Effector memory CD8-positive, alpha-beta T cell (primary cell): ENCODE measurements at places on chromosomes 2 and 18.

DNA sequence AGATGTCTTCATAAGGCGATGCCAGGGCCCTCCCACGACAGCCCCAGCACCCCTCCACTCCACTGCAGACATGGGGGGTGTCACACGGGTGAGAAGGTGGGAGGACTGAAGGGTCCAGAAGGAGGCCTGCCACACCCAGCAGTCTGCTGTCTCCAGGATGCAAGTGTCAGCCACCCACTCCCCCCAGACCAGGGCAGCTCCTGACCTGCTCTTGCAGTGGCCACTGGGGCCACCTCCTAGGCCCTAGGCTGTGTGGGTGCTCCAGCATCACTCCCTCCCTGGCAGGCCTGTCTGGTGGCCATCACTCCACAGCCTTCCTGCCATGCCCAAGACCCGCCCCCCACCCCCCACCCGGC, 171.0 kb downstream of the CELF4 start:
- no peak for DNase-seq

DNA sequence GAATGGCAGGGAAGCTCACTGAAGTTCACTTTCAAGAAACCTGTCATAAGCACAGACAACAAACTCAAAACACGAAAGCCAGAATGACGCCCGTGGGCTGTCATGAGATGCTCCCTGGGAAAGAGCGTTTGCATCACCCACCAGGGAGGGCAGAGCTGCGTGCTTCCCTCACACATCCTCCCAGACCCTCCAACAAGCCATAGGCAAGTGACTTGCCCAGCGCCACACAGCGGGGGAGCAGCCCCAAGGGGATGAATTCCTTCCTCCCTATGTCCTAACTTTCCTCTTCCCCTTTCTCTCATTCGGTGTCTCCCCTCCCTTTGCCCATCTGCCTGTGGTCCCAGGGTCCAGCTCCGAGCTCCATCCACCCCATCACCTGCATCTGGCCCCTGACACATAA, 10.7 kb downstream of the BIN1 start:
- no peak for DNase-seq

DNA sequence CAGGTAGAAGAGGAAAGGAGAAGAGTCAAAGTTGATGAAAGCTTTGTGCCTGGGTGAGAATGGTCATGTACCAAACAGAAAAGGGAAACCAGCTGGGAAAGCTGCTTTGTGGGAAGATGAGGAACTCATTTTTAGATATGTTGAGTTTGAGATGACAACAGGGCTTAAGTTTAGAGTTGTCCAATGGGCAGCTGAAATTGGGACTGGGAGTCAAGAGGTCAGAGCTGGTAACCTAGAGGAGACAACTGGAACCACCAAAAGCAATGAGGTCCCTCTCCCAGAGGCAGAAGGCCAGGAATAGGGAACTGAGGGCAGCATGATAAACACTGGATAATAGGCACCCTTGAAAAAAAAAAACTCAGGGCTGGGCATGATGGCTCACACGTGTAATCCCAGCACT, 48.8 kb downstream of the SLC4A1AP start:
- no peak for DNase-seq

DNA sequence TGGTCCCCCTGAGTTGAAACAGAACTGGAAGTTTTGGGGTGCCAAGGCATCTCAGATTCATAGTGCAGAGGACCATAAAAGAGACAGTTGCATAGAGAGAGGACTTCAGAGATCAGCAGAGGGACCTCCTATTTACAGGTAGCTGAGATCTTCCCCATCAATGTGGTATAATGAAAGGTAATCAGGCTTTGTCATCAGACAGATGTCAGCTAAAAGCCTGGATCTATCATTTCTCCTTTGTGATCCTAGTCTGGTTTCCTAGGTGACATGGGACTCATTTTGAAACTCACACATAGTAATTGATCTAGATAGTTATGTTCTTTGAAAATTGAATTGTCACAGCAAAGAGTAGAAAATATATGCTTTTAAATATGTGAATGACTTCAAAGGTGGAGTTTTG, 443.5 kb upstream of the MAP2 start:
- no peak for DNase-seq

DNA sequence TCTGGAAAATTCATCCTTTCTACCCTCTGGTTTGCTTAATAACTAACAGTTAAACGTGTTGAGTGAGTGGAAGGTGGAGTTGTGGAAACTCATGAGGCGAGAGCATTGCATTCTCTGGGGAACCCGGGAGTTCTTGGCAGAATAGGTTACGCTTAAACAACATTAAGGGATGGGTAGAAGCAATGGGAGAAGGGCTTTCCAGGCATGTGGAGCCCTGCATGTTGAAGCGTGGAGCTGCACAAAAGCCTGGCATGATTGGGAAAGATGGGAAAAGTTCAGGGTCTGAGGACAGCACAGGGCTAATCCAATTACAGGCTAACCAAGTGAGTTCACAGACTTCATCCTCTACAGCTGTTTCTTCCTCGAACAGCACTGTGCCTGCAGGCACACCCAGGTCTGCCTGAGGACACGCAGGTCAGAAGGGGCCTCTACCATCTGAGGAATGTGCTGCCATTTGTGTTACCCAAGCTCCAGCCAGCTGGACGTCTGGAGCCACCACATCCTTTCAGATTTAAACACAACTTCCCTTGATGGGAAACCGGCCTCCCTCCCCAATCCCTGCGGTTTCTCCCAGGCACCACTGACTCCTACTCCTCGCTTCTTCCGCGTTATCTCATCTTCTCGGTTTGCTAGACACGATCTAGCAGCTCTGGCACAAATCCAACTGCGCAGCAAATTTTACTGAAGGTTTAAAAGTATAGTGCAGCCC, 164.2 kb downstream of the ANTXR1 start:
- no peak for DNase-seq

- peak; percentile 59 for DNase-seq
Measured at GRCh38 chr2:165794536-165794928, 485 bp upstream of the GALNT3 start.

DNA sequence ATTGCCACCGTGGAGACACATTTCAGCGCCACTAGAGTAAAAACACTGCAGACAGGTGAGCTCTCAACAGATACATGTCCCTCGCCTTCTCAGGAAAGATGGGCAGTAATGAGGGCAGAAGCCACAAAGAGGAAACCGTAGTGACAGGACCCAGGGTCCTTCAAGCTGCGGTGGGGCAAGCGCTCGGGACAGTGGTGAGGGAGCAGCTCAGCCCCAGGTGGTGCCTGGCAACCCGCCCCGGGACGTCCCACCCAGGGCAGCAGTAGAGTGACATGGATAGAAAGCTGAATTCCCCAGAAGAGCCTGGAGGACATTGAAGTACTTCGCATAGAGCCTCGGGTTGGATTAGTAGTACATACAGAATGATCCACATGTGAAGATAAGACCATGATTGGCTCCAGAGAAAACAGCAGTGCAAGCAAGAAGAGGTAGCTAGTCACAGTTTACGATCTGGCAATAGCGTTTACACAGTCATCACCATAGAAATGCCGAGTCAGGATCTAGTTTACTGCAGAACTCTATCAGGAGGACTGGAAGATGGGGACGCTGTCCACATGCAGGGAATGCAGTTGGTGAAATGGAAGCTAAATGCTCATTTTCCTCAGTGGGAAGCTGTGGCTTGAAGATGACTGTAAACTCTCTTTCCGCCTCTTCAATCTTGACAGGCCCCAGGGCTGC, 37.4 kb upstream of the ALPP start:
- DNase-seq: no peak

DNA sequence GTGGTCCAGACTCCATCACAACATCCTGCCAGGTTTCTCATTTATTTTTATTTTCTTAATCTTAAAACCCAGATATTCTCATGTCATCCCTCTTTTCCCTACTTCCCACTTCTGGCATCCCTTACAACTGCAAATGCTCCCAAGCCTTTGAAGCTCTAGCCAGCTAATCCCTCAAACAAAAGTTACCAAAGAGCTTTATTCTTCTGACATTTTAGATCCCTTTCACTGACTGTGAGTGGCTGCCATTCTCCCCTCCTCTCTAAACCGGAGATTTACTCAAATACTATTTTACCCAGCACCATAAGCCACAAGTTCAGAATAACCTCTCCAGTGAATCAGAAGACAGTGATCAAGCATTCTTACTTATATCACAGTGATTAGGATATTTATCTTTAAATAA, 569.0 kb upstream of the SYT4 start:
- DNase-seq: no peak

DNA sequence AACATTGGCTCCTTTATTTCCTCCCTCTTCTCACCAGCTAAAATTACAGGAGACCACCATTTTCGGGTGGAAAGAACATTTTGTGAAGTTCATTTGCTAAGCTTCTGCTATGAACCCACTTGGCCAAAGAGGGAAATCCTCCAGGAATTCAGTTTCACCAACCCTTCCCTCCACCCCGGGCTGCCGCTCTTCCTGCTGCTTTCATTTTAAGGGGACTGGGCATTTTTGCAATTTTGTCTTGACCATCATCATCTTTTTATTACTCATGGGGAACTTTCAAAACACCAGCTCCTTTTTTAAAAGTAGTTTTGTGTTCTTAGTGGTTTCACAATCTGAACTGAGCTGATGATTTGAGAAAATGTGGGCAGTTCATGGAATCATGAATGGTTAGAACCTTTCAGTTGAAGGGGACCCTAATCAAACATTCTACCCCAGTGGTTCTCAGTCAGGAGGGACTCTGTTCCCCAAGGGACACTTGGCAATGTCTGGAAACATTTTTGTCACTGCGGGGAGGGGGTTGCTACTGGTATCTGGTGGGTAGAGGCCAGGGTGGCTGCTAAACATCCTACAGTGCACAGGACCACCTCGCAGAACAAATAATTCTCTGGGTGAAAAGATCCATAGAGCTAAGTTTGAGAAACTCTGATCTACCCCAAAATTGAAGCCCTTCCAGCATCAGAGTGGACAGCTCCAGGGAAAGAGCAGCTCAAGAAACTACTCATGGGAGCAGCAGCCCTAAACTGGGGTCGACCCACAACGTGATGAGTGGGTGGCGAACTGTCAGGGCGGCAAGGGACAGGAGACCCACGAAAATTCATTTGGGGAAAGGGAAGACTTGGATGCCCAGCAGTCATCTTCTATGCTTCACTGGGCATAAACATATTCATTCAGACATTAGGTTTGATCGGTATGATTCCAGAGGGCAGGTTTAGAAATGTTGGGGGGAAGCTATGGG, 92.9 kb downstream of the ACKR3 start:
- DNase-seq: no peak

DNA sequence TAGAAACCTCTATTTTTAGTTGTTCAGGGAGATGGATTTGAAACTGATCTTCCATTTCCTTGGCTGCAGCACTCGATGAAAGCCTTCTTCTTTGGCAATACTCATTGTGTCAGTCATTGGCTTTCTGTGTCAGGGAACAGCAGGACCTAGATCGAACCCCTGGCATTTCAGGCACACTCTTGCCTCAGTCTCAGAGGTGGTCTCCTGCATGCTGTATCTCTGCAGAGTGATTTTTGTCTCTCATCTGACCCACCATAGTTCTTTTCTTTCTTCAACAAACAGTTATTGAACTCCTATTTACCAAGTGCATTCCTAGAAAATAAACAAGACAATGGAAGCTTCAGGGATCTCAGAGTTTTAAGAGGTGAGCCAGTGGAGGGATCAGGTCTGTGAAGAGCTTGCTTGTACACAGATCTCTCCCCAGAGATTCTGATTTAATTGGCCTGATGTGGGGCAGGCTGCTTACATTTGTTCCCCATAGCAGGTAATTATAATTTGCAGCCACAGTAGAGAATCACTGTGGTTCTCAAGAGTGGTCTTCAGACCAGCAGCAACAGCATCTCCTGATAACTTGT, 473.1 kb upstream of the TCF4 start:
- DNase-seq: no peak

DNA sequence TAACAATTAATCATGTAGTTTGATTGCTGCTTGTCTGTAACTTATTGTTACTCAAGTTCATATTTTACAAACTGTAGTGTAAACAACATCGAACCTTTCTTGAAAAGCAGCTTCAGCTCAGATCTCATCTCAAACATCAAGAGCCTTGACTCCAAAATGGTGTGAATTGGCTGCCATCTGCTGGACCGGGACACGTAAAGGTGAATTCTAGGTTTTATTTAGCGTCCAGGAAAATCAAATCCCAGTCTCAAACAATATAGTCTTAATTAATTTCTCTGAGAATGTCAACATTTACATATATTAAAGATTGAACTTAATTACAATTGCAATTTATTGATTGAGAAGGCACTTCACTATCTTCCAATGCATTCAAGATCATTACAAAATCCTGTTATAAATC, 453.0 kb downstream of the GALR1 start:
- no peak for DNase-seq

GRCh38 chr2:174012347-174013314, 47.5 kb upstream of the SP3 start:
- DNase-seq: peak; percentile 32

- no peak for DNase-seq
Measured at GRCh38 chr2:29726976-29727375, 194.4 kb downstream of the ALK start.

DNA sequence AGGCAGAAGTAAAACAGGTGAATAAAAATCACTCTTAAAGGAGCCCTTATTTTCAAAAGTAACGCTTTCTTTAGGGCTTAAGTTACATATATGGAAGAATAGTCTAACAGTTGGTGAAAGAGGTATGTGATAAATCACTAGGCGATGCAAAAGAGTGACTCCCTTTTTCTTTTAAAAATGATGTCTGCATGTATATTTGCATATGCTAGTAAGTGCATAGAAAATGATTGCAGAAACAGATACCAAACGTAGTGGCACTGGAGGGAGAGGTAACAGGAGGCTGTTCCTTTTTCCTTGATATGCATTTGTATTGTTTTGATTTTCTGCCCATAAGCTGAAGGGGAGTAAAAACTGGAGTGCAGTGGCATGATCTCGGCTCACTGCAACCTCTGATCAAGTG, 158.3 kb downstream of the PRPF40A start:
- no peak for DNase-seq

DNA sequence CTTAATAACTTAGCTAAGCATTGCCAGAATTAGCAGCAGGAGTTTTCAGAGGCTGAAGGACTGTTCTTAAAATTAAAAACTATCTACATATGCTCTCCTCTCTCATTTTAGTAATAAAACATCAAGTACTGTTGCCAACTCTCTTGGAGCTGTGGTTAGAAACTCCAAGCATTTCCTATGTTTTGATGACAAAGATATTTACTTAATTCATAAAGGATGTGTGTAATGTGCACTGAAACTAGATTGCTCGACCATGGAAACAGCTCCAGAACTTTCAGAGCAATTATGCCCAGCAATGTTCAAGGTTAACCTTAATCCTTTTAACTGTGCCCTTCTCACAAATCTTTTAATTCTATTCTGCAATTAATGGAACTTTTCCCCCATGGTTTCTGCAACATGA, 8.4 kb downstream of the GRP start:
- DNase-seq: no peak

DNA sequence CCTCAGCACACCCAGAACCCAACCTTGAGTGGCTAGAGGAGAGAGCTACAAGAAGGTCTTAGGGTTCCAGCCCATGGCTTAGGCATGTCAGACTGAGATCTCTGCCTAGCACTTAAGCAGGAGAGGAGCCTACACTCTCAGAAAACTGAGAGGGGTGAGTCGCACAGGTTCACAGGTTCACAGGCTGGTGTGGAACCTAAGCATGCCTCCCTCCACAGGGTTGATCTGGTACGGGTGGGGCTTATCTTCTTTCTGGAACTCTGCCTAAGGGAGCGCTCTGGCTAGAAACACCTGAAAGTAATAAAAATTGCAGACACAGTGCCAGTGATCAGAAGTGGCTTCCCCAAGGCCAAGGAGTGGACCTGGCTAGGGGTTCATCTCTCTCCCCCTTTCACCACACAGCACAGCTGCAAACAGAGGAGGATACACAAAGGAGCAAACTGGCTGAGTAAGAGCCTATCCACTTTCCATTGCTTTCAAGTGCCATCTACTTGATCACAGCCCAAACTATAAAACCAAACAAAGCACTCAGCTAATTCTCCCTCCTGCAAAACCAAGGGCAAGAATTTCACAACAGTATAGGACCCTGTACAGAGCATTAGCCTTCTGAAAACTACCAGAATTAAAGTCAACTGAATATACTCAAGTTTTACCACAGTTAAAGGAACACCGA, 481.9 kb upstream of the SETBP1 start:
- no peak for DNase-seq
